ENCODE measurements at places on chromosomes 4 and X.

- DNase-seq: no peak
Observed at GRCh38 chr4:2799971-2800690, 7.2 kb downstream of the SH3BP2 start.

DNA sequence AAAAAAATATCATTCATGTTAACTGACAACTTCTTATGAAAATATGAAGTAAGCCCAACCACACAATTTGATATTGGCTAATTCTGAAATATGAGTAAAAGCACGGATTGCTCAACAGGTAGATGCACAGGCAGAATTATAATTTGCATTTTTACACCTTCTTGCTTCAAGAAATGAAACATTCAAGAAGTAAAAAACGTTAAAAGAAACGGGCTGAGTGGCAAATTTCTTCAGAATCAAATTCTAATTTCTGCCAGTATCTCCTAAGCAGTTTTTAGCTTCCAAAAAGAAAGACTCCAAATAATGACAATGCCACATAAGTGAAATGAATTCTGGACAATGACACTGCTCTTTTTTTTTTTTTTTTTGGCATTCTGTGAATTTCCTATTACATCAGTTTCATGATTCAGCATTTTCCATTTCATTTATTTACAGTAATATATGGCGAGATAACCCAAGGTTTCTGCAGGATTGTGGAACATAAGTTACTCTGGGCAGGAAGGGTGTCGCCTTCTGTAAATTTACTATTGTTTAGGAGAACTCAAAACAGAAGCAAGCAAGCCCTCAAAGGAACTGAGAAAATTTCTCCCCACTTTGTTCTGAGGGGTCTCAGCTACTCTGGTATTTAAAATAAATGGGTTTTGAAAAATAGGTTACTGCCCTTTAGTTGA is 1.4 kb downstream of the SEL1L3 start:
- DNase-seq: no peak

DNA sequence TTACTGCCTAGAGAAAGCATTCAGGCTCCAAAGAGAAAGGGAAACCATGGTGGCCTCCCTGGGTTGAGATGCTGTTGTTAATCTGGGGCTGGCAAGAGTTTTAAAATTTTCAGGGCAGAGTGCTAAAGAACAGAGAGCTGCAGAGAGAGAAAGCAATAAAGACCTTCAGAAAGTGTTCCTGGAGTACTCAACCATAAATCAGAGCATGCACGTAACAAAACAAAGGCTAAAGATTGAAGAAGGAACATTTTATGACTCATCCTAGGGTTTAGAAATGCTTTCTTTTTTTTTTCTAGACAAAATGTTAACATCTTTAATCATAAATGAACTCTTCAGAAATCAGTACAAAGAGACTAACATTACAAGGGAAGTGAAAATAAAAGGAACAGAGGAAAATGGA is 562.3 kb upstream of the NDST4 start:
- peak; percentile 45 for DNase-seq

- DNase-seq: no peak
Observed at GRCh38 chr4:136025540-136025939, 1506.8 kb downstream of the PCDH18 start.

- peak; percentile 40 for DNase-seq
Observed at GRCh38 chr4:25667931-25668557, 12.4 kb downstream of the SLC34A2 start.

DNA sequence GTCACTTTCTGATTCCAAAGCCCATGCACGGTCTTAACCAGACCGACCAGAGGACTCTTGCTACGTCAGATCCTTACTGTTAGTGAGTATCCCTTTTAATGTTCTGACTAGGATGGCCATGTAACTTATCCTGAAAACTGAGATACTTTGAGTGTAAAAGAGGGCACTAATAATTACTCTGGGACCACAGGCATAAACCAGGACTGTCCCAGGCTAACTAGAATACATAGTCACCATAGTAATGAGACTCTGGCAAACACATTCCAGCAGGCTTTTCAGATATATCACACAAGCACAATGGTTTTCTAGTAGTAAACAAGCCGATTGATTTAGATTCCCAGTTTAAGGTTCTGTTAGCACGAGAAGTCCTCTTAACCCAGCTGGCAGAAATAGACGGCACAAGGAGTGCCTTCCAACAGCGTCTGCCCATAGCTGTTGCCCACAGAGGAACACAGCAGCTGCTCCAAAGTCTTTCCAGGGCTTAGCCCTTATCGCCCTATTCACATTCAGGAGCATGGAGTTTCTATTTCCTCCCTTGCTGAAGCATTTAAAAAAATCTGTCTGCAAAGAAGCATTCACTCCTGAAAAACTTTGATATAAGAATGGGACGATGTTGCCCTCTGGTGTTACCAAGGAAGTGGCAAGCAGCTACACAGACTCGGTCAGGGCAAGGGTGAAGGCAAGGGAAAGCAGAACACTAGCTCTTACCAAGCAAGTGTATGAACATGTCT is 92.4 kb downstream of the CXCL13 start:
- DNase-seq: peak; percentile 36

GRCh38 chrX:13923845-13924244 is 105.8 kb downstream of the GEMIN8 start:
- no peak for DNase-seq

GRCh38 chrX:72201836-72202536 is 20.4 kb downstream of the PIN4 start:
- peak; percentile 90 for DNase-seq

GRCh38 chr4:78784236-78784865 is 8.2 kb downstream of the BMP2K start:
- DNase-seq: peak; percentile 4

DNA sequence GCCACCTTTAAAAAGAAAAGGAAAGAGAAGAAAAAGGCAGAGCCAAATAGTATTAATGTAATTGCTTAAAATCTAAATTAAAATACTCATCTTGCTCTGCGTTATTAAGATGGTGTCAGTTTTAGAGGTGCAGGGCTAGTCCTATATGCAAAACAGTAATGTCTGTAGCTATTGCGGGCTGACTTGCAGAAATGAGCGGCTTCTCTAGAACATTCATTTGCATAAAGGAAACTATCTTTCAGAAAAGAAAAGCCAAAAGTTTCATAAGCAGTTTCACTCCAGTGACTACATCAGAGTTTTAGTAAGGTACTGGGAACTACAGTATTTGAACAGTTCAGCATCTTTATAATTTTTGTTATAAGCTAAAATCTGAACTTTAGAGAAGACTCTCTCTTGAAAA is 6.0 kb downstream of the SMAD1 start:
- DNase-seq: no peak

DNA sequence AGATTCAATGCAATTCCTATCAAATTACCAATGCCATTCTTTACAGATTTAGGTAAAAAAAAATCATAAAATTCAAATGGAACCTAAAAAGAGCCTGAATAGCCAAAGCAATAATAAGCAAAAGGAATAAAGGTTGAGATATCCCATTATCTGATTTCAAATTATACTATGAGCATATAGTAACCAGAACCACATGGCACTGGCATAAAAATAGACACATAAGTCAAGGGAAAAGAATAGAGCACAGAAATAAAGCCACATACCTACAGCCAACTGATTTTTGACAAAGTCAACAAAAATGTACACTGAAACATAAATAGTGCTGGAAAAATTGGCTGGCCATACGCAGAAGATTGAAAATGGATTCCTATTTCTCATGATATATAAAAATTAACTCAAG is 853.7 kb downstream of the FAT4 start:
- DNase-seq: no peak

DNA sequence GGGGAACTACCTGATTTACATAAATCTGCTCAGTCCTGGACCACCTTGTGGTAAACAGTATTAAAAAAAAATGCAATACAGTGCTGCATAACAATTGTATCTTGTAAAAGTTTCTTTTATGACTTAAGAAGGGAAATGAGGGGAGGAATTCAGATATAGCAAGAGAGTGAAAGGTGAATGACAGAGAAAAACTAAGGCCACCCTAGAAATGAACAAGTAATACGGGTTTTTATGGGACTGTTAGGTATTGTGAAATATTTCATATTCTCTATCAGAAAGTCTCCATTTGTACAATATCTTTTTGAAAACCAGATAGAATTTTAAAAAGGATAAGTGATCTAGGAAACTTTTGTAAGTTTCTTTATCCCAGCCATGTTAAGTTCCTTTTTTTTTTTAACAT is 69.7 kb upstream of the NOCT start:
- no peak for DNase-seq

DNA sequence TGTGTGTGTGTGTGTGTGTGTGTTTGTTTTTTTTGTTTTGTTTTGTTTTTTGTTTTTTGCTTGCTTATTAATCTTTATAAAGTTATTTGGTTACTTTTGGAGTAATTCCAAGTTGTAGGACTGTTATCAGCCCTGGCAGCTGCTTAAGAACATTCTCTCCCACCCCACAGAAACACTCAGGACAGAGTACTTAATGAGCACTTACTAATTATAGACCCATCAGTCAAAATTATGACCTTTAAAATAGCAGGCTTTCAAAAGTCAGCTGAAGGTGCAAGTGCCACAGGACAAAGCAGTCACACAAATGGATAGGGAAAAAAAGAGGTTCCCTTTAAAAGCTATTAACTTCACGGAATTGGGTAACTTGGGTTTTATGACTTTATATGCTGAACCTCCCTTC is 69.0 kb downstream of the BEND2 start:
- no peak for DNase-seq

- DNase-seq: no peak
Observed at GRCh38 chrX:111505783-111506182, 5.7 kb upstream of the SERTM2 start.

Data from A172 (cell line).